ENCODE measurements at places on chromosomes 4 and X. TPM values are rescaled to one million over a fixed set of nuclear protein-coding genes. Genes with fewer than 3 reads are reported as not detected.

DNA sequence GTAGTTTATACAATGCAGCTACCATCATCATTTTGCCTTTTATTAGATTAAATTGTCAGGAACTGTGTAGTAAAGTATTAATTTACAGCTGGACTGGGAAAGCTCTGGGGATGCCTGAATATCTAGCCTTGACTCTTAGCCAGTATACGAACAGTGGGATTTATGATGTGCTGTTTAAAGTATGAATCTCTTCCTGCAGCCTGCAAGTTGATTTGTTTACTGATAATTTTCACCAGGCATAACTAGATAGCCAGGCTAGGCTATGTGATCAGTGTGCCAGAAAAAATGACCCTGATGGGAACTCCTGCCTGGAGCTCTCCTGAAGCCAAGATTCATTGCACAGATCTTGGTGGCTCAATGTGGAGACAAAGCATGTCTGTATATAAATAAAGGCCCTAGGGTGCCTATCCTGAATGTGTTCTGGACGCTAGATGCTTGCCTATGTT is 119.2 kb downstream of the SCLT1 start:
- no peak for DNase-seq

DNA sequence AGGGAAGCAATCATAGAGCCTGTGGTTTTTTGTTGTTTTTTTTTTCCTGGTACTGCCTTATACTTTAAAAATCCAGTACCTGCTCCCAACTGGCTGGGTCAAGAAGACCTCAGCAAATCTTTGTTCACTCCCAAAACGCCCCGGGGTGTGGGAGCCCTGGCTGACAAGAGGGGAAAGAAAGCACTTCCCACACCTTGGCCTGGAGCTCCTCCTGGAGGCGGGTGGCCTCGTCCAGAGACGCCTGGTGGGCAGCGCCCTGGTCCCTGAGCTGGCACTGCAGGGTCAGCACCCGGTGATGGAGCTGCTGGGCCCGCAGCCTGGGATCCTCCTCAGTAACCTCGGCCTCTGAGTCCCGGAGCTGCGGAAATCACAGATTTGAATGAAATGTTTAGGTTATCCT is 38.2 kb downstream of the C4orf50 start:
- DNase-seq = no peak

DNA sequence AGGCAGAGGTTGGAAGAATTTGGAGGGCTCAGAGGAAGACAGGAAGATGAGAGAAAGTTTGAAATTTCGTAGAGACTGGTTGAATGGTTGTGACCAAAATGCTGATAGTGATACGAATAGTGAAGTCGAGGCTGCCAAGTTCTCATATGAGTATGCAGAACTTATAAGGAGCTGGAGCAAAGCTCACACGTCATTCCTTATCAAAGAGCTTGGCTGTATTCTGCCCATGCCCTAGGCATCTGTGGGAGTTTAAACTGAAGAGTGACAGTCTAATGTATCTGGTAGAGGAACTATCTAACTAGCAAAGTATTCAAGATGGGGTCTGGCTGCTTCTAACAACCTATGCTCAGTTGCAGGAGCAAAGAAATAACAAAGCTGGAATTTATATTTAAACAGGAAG is 102.1 kb downstream of the PCDH18 start:
- no peak for DNase-seq

DNA sequence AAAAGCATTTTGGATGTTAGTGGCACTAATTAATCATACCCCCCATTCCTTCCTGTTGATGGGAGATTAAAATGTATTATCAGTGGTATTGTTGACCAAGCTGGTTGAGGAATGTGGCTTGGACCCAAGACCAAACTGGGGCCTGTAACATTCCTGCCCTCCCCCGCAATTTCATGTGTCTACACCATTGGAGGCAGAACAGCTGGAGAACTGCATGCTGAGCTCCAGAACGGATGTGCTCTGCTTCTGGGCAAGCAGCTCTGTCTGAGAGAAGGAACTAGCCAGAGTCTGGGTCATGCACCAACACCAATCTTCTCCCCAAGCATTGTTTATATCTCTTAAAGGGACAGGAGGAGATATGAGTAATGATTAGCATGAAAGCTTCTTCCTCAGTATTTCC is 185.5 kb downstream of the CEP135 start:
- DNase-seq = no peak

MAPK10 gene
- 0.35 TPM for total RNA-seq

DNA sequence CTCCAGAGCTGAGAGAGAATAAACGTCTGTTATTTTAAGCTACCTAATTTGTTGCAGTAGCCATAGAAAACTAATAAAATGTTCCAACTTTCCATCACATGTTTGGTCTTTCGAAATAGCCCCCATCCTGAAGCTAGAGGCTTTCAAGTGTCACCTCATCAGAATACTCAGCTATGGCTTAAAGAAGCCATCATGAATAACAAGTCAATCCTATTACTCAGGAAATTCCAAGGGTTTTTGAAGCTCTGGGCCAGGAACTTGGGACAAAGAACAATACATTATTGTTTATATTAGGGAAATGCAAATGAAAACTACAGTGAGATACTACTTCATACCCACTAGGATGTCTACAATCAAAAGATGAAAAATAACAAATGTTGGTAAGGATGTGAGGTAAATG is 42.2 kb downstream of the TBCK start:
- DNase-seq = no peak

MTNR1A gene
- not detected for total RNA-seq

AADAT gene
- 0.33 TPM for total RNA-seq

DMD gene
- total RNA-seq = 53.5 TPM

FAM47A gene
- total RNA-seq = not detected

DNA sequence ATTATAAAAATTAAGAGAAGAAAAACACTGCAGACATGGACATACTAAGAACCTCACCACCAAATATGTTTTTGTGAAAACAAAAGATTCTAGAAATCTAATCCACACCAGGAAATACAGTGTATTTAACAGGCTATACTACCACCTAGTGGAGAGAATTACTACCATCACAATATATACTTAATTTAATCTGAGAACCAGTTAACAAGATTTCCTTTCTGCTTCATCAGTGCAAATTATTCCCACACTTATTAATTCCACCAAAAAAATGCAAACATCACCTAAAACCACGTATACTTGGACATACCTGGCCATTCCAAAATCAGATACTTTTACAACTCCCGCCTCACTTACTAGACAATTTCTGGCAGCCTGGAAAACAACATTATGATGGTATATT is 7.0 kb upstream of the TXK start:
- no peak for DNase-seq

- no peak for DNase-seq
Observed at GRCh38 chr4:145623831-145624230, 4.6 kb downstream of the MMAA start.

ZDHHC15 gene
- 0.39 TPM for total RNA-seq
